GM04504 (cell line): ENCODE measurements at places on chromosomes 3 and 15.

- DNase-seq = no peak
Measured at GRCh38 chr3:38576131-38576525, 73.4 kb downstream of the SCN5A start.

DNA sequence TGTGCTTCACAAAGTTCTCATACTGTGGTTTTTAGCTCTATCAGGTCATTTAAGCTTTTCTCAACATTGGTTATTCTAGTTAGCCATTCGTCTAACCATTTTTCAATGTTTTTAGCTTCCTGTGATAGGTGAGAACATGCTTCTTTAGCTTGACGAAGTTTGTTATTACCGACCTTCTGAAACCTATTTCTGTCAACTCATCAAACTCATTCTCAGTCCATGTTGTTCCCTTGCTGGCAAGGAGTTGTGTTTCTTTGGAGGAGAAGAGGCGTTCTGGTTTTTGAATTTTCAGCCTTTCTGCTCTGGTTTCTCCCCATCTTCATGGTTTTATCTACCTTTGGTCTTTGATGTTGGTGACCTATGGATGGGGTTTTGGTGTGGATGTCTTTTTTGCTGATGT, 120.9 kb downstream of the NFKBIZ start:
- no peak for DNase-seq

GRCh38 chr3:110944782-110945181, 126.8 kb upstream of the NECTIN3 start:
- no peak for DNase-seq

DNA sequence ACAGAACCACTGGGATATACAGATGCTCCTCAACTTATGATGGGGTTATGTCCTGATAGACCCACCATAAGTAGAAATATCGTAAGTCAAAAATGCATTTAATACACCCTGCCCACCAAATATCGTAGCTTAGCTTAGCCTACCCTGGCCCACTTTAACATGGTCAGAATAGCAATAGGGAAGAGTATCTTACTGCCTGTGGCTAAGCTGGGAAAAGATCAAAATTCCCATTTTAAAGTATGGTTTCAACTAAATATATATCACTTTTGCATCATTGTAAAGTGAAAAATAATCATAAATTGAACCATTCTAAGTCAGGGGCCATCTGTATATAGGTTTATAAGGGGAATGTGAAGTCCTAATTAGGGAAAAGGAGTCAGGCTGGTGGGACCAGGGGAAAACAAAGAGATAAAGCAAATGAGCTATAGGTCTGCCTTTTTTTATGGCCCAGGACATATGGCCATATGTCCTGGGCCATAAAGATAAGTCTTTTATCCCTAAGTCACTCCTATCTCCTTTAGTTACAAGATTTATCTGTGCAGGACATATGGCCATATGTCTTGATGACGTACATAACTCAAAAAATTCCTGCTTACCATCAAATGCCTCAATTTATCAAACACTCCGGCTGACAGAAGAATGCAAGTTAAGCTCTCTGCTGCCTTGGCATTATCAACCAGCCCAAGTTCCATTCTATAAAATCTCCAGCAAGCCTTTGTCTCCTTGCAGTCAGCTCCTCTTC, 11.2 kb downstream of the RTP3 start:
- no peak for DNase-seq

- DNase-seq = no peak
Measured at GRCh38 chr15:54353726-54354125, 375.5 kb downstream of the UNC13C start.

DNA sequence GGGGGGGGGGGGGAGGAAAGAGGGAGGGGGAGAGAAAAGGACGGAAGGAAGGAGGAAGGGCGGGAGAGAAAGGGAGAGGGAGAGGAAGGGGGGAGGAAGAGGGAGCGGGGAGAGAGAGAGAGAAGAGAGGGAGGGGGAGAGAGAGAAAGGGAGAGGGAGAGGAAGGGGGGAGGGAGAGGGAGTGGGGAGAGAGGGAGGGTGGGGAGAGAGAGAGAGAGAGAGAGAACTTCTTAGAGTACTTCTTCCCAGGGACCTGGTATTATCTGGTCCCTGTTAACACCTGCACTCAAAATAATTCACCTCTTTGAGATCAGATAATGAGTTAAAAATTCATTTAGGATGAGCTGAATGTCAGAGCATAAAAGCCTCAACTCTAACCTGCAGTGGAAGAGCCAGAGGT, 1.1 kb downstream of the SEC13 start:
- no peak for DNase-seq

- DNase-seq = peak; percentile 71
Measured at GRCh38 chr15:57784081-57784511, 77.6 kb downstream of the POLR2M start.

GRCh38 chr3:49213541-49213943, 42.1 kb downstream of the KLHDC8B start:
- no peak for DNase-seq

- peak; percentile 77 for DNase-seq
Measured at GRCh38 chr3:16177962-16178627, 3.6 kb downstream of the GALNT15 start.
